Choroid plexus epithelial cell (primary cell): ENCODE measurements at places on chromosomes 7 and 10.

GRCh38 chr10:113543107-113543955, 9.5 kb upstream of the HABP2 start:
- DNase-seq = no peak

DNA sequence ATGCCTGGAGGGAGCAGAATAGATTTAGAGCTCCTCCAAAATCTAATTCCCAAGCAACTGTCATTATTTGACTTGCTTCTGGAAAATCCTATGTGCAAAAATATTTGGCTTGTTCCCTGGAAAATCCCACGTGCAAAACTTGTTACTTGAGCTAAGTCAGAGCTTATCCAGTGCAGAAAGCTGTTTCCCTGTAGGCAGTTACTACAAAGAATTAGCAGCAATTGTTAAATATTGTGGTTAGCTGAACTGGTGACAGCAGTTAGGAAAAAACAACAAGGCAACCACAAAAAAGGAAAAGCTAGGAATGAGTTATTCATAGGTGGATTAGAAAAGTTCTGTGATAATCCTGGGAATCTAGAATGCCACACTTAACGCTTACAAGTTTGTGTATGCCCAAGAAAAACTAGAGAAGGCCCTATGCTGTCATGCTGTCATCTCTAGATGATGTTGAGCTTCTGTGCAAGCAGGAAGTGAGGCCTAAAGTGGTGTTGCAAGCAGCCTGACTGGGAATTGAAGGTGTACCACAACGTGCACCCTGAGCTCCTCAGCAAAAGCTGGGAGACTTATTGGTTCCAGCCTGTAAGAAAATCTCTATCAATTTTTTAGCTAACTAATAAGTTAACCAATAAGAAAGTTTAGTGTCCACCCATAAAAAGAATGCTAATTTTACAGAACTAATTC, 738.6 kb upstream of the LRRTM3 start:
- no peak for DNase-seq

DNA sequence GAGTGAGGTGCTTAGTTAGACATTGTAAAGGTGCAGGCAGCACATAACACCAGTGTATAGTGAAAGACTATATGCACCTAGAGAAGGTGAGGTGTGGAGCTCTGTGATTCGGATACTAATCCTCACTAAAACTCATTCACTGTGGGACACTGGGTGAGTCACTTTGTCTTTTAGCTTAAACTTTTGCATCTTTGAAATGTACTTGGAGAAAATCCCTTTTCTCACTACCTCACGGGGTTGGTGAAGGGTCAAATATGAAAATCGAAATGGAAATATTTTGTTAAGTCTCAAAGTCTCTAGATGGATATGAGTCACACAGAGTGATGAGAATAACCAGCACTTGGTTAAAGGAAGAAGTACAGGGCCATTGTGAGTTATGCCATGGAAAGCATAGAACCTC, 38.0 kb downstream of the MDFIC start:
- DNase-seq = peak; percentile 79

DNA sequence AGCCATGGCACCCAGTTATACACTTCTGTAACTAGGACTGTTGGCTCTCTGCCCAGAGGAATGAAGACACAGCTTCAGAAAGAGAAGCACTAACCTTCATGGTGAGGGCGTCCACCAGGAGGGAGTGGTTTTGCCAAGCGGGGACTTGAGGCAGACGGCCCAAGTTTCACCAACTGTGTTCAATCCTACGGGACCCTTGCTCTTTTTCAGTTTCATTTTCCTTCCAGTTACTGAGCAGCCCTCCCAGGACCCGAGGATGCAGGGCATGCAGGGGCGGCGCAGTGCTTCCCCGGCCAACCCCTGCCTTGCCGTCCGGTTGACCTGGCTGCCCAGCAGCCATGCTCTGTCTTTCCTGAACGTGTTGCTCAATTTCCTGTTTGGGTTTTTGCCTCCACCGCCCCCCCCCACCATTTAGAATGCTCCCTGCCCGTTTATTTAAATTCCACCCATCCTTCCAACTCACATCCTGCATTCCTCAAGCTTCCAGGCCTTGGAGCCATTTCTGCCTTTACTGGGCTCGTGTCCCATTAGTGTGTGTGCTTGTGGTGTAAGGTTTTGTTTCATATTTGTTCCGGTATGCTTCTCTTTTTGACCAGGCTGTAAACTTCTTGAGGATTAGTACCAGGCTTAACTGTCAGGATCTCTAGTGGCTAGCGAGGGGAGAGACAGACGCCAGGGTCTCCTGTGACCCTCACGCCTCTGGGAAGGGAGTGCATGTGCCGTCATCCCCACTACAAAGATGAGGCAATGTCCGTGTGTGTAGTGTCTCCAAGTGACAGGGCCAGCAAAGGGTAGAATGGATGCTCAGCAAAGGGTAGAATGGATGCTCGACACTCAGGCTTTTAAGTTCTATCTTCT, 31.6 kb downstream of the IL15RA start:
- peak; percentile 82 for DNase-seq

DNA sequence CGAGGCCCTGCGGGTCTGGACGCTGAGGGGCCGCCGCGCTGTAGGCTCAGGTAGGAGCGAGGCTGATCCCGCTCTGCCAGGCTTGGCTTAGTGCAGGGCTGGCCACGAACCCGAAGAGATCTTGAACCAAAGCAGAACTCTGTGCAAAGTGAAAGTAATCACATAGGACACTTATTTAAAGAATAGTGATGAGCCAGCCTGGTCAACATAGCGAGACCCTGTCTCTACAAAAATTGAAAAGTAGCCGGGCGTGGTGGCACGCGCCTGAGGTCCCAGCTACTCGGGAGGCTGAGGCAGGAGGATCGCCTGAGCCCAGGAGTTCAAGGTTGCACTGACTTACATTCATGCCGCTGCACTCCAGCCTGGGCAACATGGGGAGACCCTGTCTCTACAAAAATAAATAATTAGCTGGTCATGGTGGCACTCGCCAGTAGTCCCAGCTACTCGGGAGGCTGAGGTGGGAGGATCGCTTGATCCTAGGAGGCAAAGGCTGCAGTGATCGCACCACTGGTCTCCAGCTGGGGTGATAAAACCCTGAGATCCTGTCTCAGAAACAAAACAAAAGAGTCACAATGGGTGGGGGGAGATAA, 541 bp downstream of the ZSCAN25 start:
- DNase-seq = no peak

DNA sequence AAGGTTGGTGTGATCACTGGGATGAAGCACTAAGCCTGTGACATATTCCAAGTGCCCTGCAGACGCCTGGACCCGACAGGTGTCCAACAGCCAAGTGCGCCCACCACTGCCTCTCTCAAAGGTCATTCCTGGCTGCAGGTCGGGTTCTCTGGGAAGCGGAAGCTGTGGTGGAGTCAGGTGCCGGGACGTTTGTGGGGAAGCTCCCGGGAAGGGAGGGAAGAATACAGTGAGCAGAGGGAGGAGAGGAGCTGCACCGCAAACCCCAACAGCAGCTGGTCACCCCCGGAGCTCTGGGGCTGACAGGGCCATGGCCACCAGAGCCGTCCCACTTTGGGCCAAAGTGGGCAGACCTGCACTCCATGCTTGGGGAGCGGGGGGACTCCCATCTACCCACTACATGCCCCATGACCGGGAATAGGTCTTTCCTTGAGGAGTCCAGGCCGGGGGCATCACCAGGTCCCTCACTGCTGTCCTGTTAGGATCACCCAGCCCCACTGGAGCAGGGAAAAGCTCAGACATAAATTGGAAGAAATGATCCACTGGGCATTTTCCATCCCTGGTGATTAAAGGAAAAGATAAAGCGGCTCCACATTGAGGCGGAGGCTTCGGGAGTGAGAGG, 84.5 kb upstream of the PPP2R2D start:
- no peak for DNase-seq

GRCh38 chr10:101495324-101495925, 92.6 kb downstream of the POLL start:
- DNase-seq = peak; percentile 39

DNA sequence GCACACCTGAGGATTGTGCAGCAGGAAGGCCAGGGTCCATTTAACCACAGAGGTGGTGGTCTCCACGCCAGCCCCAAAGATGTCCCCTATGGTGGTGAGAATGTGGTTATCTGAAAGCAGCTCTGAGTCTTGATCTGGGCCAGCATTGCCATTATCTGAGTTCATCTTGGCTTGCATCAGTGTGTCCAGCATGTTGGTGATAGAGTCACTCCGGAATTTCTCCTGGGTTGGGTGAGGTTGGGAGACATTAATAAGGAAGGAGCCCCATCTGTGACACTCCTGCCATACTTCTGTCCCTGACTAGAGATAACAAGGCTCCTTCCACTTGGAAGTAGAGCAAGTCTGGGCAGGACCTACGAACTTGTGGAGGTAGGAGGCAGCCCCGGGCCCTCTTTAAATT, 4.2 kb downstream of the CYP17A1 start:
- no peak for DNase-seq

DNA sequence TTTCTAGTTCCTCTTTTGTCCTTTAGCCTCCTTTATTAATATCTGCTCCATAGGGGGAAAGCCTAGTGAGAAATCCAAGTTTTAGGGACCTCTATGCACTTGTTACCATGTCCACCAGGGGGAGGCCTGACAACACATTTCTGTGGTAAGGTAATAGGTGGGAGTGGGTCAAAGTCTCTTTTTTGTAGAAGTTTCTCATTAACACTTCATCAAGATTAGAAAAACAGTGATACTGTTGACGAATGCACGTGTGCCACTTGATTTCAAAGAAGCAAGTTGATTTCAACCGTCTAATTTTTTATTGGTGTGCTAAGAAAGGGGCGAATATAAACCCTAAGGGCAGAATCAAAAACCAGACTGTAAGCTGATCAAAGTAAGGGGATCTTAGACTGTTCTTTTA, 30.6 kb downstream of the CISD1 start:
- DNase-seq = peak; percentile 79

GRCh38 chr10:118625504-118625903, 30.1 kb upstream of the PRLHR start:
- no peak for DNase-seq

- no peak for DNase-seq
Measured at GRCh38 chr10:100737355-100738054, 7.9 kb upstream of the PAX2 start.

- no peak for DNase-seq
Measured at GRCh38 chr10:1381339-1381738, 325.2 kb downstream of the WDR37 start.

- no peak for DNase-seq
Measured at GRCh38 chr10:85402541-85402940, 964.1 kb downstream of the GRID1 start.

GRCh38 chr7:143380260-143380645, 892 bp upstream of the ZYX start:
- peak; percentile 92 for DNase-seq

GRCh38 chr10:79181698-79182521, 113.1 kb downstream of the ZMIZ1 start:
- no peak for DNase-seq

- no peak for DNase-seq
Measured at GRCh38 chr7:150986556-150986955, 4.3 kb upstream of the NOS3 start.

- no peak for DNase-seq
Measured at GRCh38 chr10:24849051-24849450, 103.4 kb downstream of the PRTFDC1 start.

GRCh38 chr10:101716891-101717659, 22.1 kb upstream of the FBXW4 start:
- DNase-seq = no peak

DNA sequence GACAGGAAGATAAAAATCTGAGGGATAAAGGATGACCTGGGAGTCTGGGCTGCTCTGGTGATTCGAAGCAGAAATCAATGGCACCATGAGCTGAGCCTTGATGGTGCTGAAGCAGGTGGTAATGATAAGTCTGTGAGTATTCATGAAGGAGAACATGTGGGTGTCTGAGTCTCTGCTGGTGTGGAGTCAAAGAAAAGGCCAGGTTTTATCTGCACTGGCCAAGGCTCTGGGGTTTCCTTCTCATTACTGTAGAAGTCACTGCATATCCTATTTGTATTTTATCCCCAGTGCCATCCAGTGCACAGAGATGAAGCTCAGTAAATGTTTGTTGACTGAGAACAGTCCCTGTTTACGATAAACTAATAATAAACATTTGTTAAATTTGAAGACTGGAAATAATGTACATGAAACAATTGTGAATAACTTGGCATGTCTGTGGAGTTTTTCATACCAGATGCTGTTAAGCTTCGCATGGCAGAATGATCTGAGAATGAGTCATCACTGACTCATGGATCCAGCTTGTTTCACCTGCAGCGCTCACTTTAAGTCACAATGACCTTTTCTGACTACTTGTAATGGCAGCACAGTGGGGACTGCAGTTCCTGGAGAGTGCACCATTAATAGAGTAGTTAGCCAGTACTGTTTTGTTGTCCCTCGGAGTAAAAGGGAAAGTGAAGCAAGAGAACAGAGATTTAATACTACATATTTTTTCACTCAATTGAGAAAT, 538.5 kb downstream of the HTR7 start:
- DNase-seq = peak; percentile 92

GRCh38 chr7:94212160-94212559, 182.5 kb upstream of the COL1A2 start:
- DNase-seq = no peak

- DNase-seq = peak; percentile 80
Measured at GRCh38 chr7:115271332-115272235, 349.7 kb downstream of the MDFIC start.

DNA sequence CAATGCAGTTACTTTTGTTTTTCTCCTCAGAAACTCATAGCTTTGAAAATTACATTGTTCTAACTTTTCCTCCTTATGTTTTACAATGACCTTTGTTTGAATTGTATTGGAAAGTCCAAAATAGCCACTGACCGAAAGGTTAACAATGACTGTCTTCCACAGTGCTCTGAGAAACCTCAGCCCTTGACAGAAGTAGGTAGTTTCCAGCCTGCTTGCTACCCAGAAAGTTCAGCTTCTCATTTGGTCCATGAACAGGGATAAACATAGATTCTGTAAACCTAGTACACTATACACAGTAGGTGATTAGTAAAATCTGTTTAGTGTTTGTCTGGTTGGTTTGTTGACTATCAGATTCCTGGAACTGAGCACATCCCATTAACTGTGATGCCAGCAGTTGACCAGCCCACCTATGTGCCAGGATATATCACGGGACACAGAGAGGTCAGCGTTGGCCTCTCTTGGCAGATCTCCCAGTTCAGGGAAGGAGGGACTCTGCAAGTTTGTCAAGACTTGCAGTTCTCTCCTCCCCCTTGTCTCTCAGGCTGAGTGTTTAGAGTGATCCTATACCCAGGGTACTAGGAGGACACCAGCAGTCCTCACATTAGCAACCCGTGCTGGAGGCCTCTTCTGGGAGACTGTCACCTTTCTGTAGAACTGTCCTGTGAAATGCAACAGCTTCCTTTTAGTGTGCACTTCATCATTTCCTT, 297.6 kb downstream of the ARHGAP12 start:
- peak; percentile 30 for DNase-seq

GRCh38 chr7:111394891-111395290, 167.4 kb downstream of the IMMP2L start:
- no peak for DNase-seq

DNA sequence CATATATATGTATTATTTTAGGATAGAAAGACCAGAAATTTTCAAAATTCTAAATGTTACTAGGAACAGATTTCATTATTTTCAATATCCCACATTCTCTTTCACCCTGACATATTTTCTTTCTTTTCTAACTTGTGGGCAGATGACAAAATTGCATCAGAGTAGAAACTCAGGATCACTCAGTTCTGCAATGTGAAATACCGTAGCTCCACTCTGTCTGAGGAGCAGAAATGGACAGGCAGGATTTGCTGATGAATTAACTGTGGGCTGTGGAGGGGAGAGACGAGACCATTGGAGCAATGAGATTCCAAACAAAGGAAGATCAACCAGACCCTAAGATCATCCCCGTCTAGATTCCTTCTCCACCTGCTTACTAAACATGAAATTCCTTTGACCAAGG, 37.0 kb upstream of the SVOPL start:
- peak; percentile 16 for DNase-seq

GRCh38 chr7:14858410-14858809, 44.1 kb downstream of the DGKB start:
- DNase-seq = no peak

- peak; percentile 63 for DNase-seq
Measured at GRCh38 chr10:29689001-29689400, 54.2 kb upstream of the SVIL start.
